ENCODE measurements at places on chromosomes 6 and 20. TPM values are rescaled to one million over a fixed set of nuclear protein-coding genes. Genes with fewer than 3 reads are reported as not detected.

GRCh38 chr6:155380666-155381332 is 66.5 kb upstream of the TFB1M start:
- no peak for DNase-seq

GRCh38 chr20:50191544-50192363 is 1.1 kb downstream of the CEBPB start:
- DNase-seq = no peak

- no peak for DNase-seq
Observed at GRCh38 chr6:168131464-168132415, 52.7 kb upstream of the FRMD1 start.

DNA sequence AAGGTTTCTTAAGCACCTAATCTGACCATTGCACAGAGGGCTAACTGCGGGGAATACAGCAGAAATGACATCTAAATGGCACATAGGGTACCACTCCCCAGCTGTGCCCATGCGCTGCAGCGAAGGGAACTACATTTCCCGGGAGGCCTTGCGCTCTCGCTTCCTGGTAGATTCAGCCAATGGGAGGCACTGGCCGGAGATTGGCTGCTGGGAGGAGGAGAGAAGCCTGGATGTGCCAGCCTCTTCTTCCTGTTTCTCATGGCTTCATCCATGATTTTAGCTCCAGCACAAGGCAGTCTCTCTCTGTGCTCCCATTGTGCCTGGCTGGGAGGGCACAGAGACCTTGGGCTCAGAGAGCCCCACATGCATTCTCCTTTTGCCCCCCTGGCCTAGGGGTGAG is 101.7 kb upstream of the FOXA2 start:
- peak; percentile 5 for DNase-seq

DNA sequence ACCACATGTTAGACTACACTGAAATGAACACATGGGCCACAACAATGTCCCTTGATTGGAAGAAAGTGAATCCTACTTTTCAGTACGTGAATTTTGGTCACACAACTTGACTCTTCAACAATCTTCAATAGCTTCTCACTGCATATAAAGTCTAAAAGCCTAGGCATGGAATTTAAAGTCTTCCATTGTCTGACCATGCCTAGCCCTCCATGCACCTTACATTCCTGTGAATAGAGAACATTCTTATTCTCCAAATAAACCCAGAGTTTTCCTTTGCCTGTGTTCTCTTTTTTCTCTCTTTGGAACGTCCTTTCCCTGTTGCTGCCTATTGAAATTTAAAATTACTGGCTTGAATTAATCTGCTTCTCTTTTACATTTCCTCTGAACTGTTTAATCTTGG is 207.5 kb downstream of the ASCC3 start:
- DNase-seq = no peak

DNA sequence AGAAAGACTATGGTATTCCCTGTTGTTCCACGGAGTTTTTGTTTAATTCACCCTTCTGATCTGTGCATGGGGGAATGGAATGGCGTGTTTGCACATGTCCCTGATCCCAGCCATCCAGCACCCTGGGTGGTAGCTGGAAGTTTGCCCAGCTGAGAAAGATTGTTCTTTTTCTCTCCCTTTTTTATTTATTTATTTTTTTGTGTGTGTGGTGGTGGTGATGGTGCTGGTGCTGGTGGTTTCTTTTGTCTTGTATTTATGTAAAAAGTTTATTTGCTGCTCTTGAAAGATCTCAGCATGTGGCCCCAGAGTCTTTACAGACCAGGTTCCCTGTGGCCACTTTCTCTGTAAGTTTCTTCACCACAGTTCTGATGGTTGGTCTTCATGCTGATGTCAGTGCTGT is 372.6 kb downstream of the UTRN start:
- DNase-seq = no peak

DNA sequence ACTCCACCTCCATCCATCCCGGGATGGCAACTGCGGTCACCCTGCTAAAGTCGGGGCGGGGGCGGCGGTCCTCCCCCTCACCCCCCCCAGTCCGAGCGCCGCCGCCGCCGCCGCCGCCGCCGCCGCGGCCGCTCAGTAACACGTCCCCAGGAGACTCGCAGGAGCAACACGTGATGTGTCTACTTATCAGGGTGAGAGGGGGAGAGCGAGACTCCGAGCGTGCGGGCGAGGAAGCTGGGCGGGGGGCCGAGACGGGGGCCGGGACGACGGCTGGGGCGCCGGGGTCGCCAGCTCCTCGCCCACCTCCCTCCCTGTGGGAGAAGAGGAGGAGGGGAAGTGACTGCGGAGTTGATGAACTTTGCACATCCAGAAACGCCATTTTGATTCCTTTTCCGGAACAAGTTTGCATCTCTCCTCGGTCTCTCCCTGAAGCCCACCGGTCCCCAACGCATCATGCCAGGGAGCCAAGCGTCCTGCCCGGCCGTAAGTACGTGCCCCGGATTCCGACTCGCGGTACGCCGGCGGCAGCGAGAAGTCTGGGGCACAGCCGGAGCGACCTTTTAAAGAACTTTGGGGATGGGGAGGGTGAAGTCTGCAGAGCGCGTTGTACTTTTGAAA is at the start of gene RREB1:
RREB1 (plus strand) TSS at position 384 of the 618 bp plus-strand sequence. CDS start 73,951 bp downstream, outside the sequence.
- DNase-seq = no peak

GRCh38 chr6:136963259-136963658 is 41.2 kb downstream of the SLC35D3 start:
- no peak for DNase-seq

GRCh38 chr6:12450467-12450866 is 160.3 kb downstream of the EDN1 start:
- no peak for DNase-seq

The TMEM217 gene
- polyA plus RNA-seq = 1.3 TPM

The GPR6 gene
- not detected for polyA plus RNA-seq

DNA sequence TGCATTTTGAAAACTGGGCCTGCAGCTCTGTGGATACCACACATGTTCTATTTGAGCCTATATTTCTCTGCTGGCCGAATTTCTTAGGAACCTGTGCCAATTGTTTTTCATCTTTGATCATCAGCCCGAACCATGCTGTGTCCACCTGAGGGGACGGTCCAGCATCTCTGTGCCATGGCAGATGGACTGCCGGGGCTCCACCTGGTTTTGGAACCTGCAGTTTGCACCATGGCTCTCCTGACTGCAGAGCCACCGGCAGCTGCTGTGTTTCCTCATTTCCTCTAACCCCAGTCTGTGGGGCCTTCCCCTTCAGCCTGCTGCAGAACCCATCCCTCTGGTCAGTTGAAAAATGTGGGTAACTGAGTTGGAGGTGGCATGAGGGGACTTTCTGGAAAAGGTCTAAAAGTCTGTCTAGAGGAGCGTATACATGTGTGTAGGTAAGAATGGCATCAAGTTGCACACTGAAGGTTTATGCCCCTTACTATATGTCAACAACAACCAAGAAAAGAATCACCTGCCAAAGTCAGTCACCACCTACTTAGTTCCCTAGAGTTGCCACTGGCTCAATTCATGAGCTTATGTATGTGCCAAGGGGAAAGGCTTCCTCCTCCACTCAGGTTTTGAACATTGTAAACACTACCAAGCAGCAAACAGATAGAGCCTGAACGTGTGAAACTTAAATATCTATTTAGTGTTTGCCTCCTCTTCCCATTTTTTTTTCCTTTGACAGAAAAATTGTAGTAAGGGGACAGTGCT is 548.2 kb downstream of the PRKN start:
- no peak for DNase-seq

DNA sequence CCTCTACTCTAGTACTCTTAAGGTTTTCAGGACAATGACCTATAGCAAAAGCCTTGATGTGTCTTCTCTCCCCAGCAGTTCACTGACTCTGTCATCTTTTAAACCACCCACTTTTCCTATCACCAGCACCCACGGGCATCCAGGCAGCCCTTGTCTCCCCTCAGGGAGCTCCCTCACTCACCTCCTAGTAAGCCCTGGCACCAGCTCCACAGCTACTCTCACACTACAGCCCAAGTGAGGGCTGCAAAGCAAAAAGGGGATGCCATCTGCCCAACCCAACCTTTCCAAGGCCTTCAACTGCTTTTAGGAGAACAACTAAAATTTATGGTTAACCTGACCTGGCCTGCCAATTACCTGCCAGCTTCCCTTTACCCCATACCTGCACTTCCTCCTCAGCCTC is 26.0 kb downstream of the GCLC start:
- no peak for DNase-seq

GRCh38 chr6:38865521-38866174 is 150.5 kb downstream of the DNAH8 start:
- no peak for DNase-seq

The SLC35D3 gene
- polyA plus RNA-seq = 0.12 TPM

DNA sequence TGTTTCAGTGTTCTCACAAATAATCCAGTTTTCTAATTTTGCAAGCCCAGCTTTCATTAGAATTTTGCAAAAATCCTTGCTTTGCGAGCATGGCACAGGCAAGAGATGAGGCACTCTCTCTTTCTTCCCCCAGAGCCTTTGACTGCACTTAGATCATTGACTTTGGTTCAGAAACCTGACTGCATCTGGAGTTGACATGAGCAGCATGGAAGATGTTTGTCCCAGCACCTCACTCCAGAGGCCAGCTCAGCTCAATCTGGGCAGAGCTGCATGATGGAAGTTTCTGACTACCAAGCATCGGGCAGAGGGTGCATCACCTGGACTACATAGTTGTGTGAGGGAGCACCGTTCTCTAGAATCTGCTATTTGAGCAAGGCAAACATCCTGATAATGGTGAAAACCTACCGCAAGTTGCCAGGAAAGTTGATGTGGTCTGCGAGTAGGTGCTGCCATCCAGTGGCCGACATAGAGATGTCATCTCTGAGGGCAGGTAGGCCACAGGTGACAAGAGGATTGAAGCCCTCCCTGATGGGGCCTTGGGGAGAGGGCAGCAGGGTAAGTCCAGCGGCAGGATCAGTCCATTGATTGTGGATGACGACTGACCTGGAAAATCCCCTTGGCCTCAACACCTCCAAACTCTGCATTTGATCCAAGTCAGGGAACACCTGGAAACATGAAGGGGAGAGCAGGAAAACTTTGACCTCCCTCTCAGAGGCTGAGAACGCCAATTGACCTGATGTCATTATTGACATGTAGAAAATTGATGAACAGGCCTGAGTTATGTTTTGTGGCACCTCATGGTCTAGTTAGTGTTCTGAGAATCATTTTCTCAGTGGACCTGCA is 3.8 kb upstream of the LPA start:
- no peak for DNase-seq

The CPXM1 gene
- 251 TPM for polyA plus RNA-seq

The GPX5 gene
- not detected for polyA plus RNA-seq

- no peak for DNase-seq
Observed at GRCh38 chr20:57988828-57989227, 239.6 kb downstream of the ANKRD60 start.

DNA sequence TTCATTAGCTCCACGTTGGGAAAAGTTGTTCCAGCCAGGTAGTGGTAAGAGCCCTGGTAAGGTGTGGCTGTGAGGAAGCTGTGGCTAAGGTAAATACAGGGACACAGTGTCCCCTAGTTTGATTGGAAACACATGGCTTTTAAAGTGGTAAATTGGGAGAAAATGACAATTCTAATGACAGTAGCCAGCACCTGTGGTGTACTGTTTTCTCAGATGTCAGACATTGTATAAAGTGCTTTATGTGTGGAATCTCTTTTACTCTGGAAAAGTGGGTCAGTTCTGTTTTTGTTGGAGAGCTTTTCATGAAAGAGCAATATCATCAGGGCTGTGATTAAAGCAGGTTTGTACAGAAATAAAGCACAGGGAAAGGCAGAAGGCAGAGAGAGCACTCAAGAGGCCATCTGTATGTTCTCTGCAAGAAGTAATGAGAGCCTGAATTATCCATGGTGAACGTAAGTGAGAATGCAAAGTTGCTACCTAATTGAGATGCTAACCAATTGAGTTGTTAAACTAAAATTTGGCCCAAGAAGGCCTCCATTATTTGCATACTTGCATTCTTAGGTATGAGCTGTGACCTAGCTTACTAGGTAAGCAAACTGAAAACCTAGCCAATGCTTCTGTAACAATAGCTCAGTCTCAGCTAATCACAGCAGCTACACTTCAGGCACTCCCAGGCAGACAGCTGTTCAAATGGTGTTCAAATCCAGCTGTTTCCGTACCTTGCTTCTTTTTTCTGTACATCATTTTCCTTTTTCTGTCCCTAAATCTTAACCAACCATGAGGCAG is 28.2 kb downstream of the MRAP2 start:
- DNase-seq = no peak

The EYA4 gene
- 21.6 TPM for polyA plus RNA-seq

DNA sequence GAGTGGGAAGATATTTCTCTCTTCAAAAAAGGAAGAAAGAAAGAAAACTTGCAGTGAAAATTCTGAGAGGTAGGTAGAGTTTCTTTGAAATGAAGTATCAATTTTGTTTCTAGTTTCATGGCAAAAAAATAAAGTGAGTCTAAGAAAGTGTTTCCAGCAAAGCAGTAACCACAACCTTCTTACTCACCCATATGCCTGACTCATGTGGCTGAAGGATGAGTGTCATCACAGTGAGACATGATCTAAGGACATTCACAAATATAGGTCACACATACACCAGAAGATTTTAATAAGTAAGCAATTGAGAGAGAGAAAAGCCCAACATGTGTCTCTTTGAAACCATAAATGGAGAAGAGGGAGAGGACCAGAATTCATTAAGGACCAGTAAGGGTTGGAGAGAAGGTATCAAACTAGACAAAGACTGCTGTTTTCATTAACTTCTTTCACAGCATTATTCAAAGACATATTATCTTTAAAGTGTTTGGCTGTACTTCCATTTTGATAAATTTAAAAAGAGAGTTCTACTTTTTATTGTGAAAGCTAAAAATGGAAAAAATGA is 169.5 kb downstream of the FRK start:
- DNase-seq = no peak

- DNase-seq = no peak
Observed at GRCh38 chr6:102525336-102525735, 1131.8 kb downstream of the GRIK2 start.

GRCh38 chr6:129844118-129844891 is 16.8 kb downstream of the TMEM244 start:
- no peak for DNase-seq

The RNF217 gene
- 16.4 TPM for polyA plus RNA-seq

DNA sequence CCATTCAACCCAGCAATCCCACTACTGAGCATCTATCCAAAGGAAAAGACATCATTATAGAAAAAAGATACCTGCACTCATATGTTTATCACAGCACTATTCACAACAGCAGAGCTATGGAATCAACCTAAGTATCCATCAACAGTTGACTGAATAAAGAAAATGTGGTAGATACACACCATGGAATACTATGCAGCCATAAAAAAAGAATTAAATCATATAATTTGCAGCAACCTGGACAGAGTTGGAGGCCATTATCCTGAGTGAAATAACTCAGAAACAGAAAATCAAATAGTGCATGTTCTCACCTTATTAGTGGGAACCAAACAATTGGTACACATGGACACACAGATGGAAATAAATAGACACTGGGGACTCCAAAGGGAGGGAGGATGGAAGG is 23.2 kb downstream of the NHSL1 start:
- DNase-seq = no peak

The PAQR8 gene
- 33.8 TPM for polyA plus RNA-seq

- DNase-seq = no peak
Observed at GRCh38 chr6:10964684-10965083, 77.8 kb downstream of the SYCP2L start.

The SPTLC3 gene
- polyA plus RNA-seq = 24.7 TPM

- DNase-seq = no peak
Observed at GRCh38 chr6:52994839-52995088, 320 bp downstream of the GSTA4 start.

The JAG1 gene
- 27.4 TPM for polyA plus RNA-seq

- no peak for DNase-seq
Observed at GRCh38 chr20:58800134-58800871, 50.4 kb downstream of the GNAS-AS1 start.

The GPR63 gene
- polyA plus RNA-seq = 3.2 TPM

The PSMB9 gene
- 5.9 TPM for polyA plus RNA-seq

The UTRN gene
- polyA plus RNA-seq = 144 TPM

The NRSN1 gene
- polyA plus RNA-seq = 1.1 TPM

All from left renal pelvis (tissue), 4 donors.